ENCODE measurements at places on chromosomes 2 and 18. TPM values are rescaled to one million over a fixed set of nuclear protein-coding genes. Genes with fewer than 3 reads are reported as not detected.

The CD302 gene
- total RNA-seq, result 5.7 TPM

The UPP2 gene
- not detected for total RNA-seq

The EVX2 gene
- not detected for total RNA-seq

The APLF gene
- total RNA-seq, result 13.3 TPM

The GREB1 gene
- total RNA-seq, result under 0.01 TPM

The TDRD15 gene
- total RNA-seq, result not detected

The TWIST2 gene
- 0.44 TPM for total RNA-seq

The RNF125 gene
- 2.8 TPM for total RNA-seq

The HDAC4 gene
- total RNA-seq, result 12.9 TPM

The ST6GAL2 gene
- total RNA-seq, result under 0.01 TPM

The POTEI gene
- 0.79 TPM for total RNA-seq

The TCF23 gene
- total RNA-seq, result not detected

The PDCL3 gene
- 12.6 TPM for total RNA-seq

The INHA gene
- total RNA-seq, result not detected

The DNAJC5G gene
- 0.44 TPM for total RNA-seq

The EGR4 gene
- total RNA-seq, result under 0.01 TPM

The TSPYL6 gene
- total RNA-seq, result not detected

The TUBA3D gene
- total RNA-seq, result not detected

The EN1 gene
- not detected for total RNA-seq

The SLC11A1 gene
- total RNA-seq, result under 0.01 TPM

The SERPINB12 gene
- not detected for total RNA-seq

The L3MBTL4 gene
- 2.8 TPM for total RNA-seq

The PPP4R3B gene
- total RNA-seq, result 36.3 TPM

The NEUROD1 gene
- not detected for total RNA-seq

The HOXD8 gene
- 27.4 TPM for total RNA-seq

The PLCD4 gene
- total RNA-seq, result 0.40 TPM

The REG3G gene
- total RNA-seq, result not detected

The TXNDC2 gene
- not detected for total RNA-seq

The C1QL2 gene
- total RNA-seq, result not detected

The EPC2 gene
- total RNA-seq, result 19.0 TPM

The FABP1 gene
- not detected for total RNA-seq

The ALPP gene
- total RNA-seq, result not detected

The SP140 gene
- not detected for total RNA-seq

The RHOB gene
- 293 TPM for total RNA-seq

The ACADL gene
- total RNA-seq, result not detected
